ENCODE measurements at places on chromosomes 3 and 15. TPM values are rescaled to one million over a fixed set of nuclear protein-coding genes. Genes with fewer than 3 reads are reported as not detected.

The CAMK2N2 gene
- total RNA-seq, result not detected

The INO80 gene
- 14.0 TPM for total RNA-seq

The STAC gene
- 0.32 TPM for total RNA-seq

DNA sequence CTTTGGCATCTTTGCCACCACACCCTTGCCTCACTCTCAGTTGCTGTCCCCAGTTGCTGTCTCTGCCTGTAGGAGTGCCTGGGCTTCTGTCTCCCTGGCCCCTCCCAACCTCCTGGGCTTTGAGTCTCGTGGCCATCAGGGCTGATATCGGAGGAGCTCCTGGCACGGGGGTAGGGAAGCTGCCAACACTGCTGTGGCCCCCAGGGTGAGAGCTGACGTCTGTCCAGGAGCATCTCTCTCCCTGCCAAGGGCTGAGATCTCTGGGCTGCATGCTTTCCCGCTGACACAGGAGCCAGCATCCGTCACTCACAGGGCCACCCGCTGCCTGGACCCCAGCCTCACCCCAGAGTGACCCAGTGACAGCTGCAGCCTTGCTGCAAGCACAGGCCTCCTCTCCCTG is 47.4 kb downstream of the EXOG start:
- peak; percentile 99 for DNase-seq

- DNase-seq, result peak; percentile 32
Measured at GRCh38 chr3:40211579-40211978, 97.9 kb upstream of the EIF1B start.

- no peak for DNase-seq
Measured at GRCh38 chr15:69656271-69657030, 203.8 kb downstream of the RPLP1 start.

GRCh38 chr3:8793242-8793641 is 23.8 kb upstream of the OXTR start:
- peak; percentile 56 for DNase-seq

DNA sequence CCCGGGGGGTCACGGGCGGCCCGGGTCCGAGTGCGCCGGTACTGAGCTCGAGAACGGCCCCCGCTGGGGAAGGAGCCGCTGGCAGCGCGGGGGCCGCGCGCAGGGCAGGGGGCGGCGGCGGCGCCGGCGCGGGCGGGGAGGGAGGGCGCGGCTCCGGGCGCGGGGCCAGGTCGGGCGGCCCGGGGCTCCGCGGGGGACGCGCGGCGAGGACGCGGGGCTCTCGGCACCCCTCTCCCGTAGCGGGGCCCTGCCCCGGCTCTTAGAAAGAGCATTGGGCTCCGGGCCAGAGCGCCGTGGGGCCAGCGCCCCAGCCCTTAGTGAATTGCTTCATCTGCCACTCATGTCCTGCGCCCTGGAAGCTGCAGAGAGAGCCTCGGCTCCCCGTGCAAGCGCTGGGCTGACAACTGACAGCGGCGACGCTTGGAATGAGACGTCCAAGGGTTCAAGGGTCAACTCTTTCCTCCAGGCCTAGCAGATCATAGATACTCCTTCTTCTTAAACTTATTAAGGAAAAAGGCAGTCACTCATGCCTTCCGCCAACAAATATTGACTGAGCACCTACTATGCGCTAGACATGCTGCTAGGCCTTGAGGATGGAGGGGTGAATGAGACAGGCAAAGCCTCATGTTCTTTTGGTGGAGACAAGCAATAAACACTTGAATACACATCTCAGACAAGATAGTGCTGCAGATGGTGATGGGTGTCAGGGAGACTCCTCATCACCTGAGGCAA is 140.8 kb downstream of the SMAD6 start:
- DNase-seq, result peak; percentile 76

DNA sequence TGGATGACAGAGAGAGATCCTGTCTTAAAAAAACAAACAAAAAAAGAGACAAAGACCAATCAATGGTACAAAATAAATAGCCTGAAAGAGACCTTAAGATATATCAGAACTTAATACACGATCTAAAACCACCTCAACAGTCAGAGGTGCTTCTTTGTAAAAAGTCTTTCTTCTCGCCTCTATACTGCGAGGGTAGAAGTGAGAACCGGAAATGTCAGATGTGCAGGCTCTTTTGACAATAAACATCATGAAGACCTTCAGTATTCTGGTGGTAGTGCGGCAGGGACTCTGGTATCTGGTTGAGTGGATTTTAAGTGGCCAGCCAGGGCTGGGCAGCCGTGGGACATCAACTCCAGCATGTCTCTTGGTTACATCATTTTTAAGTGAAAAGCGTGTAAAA is 30.0 kb downstream of the RUBCN start:
- DNase-seq, result no peak

DNA sequence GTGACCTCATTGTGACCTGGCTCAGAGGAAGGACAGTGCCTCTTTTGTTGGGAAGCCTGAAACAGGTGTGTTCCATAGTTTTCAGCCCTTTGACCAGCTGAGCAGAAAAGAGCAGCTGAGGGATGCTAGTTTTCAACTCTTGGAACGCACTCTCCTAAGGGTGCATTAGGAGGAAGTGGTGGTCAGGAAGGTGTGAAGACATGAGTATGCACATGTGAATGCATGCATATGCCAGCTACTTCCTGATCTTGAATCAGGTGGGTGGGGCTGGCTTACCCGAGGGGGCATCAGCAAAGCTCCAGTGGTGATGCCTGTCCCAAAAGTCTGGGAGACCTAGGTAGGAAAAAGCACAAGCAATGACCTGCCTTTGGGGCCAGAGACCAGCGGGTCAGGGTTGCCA is 23.3 kb upstream of the CEMIP start:
- DNase-seq, result no peak
